ENCODE measurements at places on chromosomes 5 and 9.

GRCh38 chr9:22389271-22389670, 57.4 kb upstream of the DMRTA1 start:
- no peak for DNase-seq

GRCh38 chr9:78130853-78131252, 99.2 kb upstream of the GNAQ start:
- DNase-seq, result no peak

DNA sequence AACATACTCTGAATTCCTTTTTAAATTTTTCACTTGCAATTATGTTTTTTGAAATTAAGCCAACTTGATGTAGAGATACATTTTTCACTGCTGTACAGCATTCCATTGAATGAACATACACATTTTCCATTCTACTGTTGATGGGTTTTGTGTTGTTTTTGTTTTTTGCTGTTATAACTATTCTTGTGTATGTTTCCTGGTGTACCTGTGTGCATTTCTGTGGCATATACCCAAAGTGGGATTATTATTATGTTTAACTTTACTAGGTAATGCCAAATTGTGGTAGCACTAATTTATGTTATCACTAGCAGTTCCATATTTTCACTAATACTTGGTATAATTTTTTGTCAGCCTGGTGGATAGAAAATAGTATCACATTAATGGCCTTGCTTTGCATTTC, 2.7 kb downstream of the RFESD start:
- DNase-seq, result no peak

DNA sequence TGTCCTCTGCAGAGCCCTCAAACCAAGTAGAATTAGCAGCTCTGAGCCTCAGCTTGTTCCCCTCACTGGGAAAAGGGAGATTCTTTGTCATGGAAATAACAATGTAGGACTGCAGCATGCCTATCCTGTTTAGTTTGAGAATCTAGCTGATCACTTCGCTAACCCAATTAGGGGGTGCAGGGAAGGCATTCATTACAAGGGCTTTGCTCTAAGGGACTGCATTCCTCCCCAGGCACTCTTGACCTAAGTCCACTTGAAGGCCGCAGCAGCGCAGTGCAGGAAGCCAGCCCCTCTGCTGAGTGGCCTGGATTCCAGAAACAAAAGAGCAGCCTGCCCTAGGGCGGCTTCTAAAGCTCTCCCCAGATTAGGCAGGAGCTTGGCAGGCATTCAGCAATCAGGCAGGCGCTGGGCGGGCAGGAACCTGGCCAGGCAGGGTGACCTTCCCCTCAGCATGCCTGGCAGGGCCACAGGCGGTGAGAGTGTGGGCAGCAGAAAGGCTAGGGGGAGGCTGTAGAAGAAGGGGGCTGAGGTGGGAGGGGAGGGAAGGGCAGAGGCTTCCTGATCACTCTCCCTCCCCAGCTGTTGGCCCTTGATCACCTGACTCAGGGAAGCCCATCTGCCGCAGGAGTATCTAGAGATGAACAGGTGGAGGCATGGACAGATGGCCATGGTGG, 24.8 kb downstream of the CCNJL start:
- DNase-seq, result no peak

DNA sequence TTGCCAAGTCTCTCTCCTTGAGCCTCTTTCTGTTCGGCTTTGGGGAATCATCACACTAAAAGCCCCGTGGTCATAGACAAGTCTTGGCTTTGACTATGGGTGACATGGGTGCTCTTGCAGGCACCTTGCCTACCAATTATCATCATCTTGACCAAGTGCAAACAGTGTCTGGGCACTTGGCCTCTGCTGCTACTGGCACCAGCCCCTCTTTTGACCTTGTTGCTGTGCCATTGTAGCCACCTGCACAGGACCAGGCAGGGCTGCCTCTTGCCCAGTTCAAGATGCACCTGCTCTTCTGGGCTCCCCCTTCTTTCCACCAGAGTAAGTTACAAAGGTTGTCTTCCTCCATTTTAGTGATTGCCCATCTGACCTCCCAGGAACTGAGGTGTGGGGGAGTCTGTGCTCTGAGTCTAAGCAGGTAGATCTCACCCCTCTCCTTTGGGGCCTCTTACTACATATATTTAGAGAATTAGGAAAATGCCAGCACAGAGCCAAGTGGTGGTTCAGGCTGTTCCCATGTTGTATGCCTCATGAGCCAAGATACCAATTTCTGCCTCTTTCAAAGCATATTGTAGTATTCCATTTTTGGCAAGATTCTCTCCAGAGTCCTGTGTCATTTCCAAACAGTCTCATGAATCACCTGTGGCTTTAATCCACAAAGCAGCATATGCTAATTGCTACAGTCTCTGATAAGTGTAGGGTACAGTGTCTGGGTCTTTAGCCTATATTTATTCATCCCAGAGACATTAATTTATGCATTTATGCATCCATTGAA, 142.9 kb upstream of the DAP start:
- DNase-seq, result no peak

DNA sequence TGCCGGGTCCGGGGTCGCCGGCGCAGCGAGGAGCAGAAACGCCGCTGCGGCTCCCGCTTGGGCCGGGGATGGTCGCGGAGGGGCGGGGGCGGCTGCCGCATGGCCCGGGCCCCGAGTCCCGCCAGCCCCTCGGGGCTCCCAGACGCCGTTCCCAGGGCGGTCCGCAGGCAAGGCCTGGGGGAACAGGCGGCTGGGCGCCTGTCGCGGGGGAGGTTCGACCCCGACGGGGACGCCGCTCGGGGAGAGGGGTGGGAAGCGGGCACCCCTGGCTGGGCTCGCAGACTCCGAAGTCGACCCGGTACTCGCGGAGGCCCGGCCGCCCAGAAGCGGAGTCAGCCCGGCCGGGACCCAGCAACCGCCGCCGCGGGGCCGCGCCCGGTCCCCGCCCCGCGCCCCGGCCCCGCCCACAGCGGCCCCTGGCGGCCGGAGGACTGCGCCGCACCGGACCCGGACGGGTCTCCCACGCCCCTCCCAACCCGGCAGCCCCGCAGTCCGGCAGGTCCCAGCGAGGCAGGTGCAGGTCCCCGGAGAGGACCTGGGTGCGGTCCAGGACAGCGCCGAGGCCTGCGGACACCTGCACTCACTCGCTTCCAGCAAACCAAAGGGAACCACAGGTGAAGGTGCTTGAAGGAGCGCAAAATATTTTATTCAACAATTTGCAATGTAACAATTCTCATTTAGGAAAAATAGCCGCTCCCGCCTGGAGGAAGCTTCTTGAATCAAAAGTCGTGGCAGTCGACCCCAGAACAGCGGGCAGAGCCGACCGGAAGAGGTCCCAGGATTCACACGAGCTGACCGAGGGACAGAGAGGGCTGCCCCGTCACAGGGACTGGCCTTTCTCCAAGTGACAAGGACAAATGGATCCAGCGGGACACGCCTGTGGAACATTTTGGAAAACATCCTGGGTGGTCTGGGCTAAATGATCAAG, at the start of gene INPP5E:
Gene INPP5E (minus strand): TSS at position 365 of the 928 bp plus-strand sequence. CDS start 426 bp downstream, outside the sequence.
- DNase-seq, result peak; percentile 77

DNA sequence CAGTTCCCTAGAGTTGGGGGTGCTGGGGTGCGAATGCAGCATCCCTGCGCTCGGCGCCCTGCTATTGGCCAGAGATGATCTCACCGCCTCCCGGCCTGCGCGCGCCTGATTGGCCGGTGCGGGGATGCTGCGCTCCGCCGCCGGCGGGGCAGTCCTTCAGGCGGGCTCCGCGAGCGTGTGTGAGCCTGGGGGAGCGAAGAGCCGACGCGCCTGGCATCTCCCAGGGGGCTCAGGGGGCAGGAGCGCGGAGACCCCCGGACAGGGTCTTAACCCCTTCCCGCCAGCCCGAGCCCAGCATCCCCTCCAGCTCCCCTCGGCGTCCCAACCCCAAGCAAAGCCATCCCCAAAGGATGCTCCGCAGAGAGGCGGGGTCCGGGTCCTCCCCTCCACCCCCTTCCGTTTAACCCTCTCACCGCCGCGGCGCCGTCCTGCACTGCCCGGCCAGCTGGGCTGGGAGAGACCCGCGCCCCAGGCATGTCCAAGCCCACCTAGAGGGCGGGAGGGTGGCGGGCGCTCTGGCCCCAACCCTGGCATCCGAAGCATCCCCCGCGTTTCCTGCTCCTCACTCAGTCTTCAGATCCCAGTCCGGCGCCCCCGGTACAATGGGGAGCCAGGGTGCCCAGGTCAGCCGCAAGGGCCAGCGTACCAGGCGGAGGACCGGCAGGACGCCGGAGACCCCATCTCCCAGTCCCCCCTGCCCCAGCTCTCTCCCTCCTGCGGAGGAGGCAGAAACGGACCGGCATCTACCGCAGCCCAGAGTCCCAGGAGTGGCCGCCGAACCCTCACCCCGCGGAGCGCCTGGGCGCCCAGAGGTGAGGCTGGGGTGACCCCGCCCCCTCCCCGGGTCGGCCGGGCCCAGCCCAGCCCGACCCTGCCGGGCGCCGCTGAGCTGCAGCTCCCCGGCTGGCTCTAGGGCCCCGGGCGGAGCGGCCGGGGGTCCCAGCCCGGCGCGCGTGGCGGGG, 19.3 kb upstream of the TOR2A start:
- no peak for DNase-seq

GRCh38 chr9:16726029-16726428, 144.4 kb downstream of the BNC2 start:
- DNase-seq, result no peak

DNA sequence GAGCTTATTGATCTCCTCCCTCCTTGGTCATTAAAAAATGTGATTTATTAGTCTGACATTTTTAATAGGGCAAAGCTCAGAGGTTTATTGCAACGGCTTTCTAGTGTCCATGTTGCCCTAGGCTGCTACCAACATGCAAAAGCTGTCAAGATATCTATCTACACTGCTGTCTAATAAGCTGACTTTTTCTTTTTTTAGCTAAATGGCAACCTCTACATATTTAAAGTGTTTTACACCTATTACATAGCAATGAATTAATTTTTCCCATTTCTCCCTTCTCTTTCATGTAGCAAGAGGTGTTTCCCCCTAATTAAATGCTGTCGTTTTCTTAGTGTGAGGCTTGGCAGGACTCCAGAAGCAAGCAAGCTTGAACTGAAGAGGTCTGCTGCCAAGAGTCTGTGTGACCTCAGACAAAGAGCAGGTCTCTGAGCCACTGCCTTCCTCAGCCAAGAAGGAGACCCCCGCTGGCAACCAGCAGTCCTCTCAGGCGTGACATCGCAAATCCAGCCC, 79.4 kb downstream of the GAS1 start:
- no peak for DNase-seq

- DNase-seq, result no peak
Measured at GRCh38 chr5:122877518-122877917, 32.1 kb downstream of the SNX24 start.

DNA sequence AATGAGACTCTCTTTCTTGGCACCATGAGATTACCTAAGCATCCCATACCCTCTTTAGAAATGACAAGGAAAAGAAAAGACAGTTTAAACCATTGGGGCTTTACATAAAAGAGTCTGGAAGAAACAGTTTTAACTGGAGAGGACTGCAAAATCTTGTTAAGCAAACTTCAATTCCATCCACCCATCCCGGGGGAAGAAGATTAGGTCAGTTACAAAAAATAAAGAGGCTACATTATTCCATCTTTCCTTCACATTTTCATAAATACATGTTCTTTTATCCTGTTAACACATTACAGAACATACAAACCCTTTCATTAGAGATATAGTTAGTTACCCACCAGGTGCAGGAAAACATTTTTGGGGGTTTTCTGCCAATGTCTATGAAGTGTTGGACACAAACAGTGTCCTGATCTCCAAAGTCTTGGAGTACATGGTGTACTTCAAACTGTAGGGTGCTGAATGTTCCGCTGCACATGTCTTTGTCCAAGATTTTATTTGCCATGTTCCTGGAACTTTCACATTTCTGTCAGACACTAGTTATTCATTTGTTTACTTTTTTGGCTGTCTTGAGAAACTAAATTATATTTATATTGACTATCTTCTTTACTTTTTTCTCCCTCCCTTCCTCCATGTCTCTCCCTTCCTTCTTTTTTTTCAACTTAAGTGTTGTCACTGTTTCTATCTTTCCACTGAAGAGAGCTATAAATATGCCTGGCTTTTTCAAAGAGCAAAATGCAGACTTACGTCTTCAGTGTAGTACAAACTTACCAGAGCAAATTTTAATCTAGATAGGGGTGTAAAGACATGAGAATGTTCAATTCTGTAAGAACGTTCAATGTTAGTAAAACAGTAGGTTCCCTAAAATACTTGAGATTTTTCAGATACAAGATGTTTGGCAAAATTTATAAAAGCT, 410.9 kb upstream of the PRR16 start:
- DNase-seq, result no peak

DNA sequence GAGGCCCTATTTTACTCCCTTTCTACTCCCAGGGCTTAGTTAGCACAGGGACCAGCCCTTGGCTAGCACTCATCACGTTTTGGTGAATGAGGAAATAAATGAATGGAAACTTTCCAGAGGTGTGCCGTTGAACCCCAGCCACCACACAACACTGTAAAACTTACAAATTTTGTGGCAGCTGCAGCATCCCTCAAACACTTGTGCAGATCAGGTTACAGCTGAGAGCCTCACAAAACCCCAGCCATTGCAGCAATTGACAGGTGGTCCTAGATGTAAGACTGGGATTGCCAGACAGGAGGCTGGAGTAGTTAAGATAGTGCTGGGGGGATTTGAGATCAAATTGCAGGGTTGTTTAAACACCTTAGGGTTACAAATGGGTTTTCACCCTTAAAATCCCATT, 482.2 kb upstream of the KIF2A start:
- DNase-seq, result no peak

DNA sequence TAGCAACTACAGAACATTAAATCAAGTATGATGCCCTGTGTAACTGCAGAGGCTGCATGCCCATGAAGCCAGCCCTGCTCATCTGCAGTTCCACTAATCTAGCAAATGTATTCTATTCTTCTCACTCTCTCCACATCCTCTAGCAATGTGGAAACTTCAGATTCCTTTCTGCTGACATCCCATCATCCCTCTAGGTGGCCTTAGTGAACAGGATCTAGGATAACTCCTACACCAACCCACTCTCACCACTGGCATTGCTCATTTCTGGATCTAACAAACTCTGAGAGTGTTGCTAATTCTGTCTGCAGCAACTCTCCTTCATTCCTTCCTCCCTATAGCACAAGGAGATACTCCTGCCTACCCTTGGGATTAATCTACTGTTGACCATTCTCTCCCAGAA, 80.8 kb downstream of the FAM81B start:
- no peak for DNase-seq

GRCh38 chr5:71697967-71698366, 21.1 kb upstream of the CARTPT start:
- no peak for DNase-seq

DNA sequence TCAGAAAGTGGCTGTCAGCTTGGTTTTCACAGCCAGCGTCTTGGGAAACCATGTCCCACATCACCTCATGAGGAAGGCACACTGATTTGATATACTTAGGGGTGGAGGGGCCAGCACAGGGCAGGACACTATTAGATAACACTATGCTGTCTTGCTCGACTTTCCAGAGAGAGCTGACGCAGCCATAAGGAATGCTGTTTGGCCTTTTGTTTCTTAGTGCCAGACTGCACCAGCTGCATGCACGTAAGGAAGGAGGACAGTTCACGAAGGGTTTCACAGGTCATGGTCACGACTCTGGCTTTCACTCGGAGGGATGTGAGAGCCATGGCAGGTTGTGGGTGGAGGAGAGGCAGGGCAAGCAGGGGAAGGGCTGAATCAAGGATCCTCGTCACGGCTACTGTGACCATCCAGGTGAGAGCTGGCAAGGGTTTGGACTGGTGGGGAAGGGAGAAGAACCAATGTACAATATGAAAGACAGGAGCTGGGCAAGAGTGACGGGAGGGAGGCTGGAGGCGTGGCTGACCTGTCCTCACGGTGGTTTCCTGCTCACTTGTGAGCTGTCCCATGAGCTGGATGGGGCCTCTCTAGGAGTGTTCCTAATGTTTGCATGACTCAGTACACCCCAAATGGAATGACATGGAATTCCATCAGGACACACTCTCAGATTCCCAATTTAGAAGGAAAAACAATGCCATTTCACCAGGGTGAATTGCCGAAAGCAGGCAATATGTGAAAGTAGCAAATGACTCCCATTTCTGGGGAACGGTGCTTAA, 61.7 kb downstream of the OTULIN start:
- no peak for DNase-seq

Measured in activated T-helper 1 cell treated with anti-CD3 and anti-CD28 coated beads, Interleukin-2, amount 50 U/mL, for 16 hours (primary cell).